Right renal cortex interstitium (tissue), 3 donors: ENCODE measurements at places on chromosomes 5 and 9. TPM values are rescaled to one million over a fixed set of nuclear protein-coding genes. Genes with fewer than 3 reads are reported as not detected.
A peak's percentile ranks its signal among the peaks of the same experiment; 100 is the strongest.

The DNAJB5 gene
- polyA plus RNA-seq = 10.3 TPM

The BSPRY gene
- 9.7 TPM for polyA plus RNA-seq

The TAF11L5 gene
- polyA plus RNA-seq = not detected

The ZDHHC11B gene
- 4.3 TPM for polyA plus RNA-seq

The UGT3A2 gene
- 10.2 TPM for polyA plus RNA-seq

The F2RL2 gene
- 0.44 TPM for polyA plus RNA-seq

The APBA1 gene
- polyA plus RNA-seq = 15.3 TPM

DNA sequence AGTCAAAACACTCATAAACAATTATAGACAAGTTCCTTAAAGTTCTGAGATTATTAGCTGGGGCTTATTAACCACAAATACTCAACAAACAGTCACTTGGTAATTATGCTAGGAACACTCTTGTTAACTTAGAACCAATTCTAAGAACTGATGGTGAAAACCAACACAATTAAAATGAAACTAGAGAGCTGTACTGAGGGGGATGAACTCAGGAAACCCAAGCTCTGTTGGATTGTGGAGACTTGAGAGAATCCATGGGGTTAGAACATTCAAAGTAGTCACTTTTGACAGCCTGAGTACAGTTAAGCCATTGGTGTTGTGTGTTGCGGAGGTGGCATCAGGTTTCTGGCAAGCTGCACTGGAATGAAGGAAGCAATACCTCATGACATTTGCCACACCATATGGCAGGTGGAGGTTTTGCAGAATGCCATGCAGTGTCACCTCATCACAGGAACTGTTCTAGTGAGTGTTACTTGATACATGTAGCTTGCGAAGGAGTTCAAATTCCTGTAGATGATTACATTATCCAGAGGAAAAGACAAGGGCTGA is 480.9 kb upstream of the CD180 start:
- DNase-seq = peak; percentile 24

GRCh38 chr5:101306391-101307137 is 403.5 kb upstream of the ST8SIA4 start:
- DNase-seq = no peak

GRCh38 chr5:67201897-67202549 is 5.4 kb upstream of the CD180 start:
- no peak for DNase-seq

GRCh38 chr5:36696059-36696673 is 89.8 kb downstream of the SLC1A3 start:
- no peak for DNase-seq

GRCh38 chr5:175444905-175445456 is 999 bp upstream of the DRD1 start:
- DNase-seq = no peak

GRCh38 chr9:17653947-17654465 is 75.1 kb downstream of the SH3GL2 start:
- DNase-seq = no peak

GRCh38 chr5:63135291-63135690 is 556.7 kb downstream of the LRRC70 start:
- DNase-seq = no peak

- no peak for DNase-seq
Measured at GRCh38 chr5:153896117-153896516, 142.6 kb downstream of the FAM114A2 start.

GRCh38 chr5:54792611-54793404 is 192.6 kb downstream of the ESM1 start:
- DNase-seq = no peak

DNA sequence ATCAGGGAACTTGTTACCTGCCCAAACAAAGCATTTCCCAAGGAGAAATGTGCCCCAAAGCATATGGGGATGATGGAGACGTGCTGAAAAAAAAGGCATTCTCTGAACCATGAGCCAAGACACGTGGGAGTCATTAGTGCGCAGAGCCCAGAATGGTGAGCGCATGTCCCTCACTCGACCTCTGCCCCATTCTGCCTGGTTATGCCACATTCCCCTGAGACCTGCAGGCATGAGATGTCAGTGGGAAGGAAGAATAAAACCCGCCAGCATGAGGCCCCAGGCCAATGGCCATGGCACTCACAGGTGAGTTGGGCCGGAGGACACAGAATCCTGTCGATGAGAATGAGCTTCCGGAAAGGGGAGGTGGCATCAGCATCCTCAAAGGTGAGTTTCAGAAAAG is 228.9 kb downstream of the CDK5RAP2 start:
- no peak for DNase-seq

DNA sequence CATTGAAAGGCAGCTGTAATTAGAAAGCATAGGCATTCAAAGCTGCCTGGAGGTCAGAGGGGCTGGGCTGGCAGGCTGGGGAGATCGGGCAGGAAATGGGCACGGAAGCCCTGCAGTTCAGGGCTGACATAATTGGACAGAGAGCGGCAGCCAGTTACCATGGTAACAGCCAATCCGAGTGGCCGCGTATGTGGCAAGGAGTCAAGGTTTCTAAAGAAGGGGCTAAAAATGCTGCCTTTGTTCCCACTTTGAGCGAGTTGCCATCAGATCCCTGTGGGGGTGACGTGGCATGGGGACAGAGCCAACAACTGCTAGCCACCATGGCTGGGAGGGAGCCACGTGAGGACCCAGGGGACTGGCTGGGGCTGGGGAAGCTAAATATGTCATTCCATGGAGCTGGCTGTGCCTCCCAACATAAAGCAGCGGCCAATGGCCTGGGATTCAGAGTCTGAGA is 44.7 kb upstream of the NDFIP1 start:
- DNase-seq = peak; percentile 46

DNA sequence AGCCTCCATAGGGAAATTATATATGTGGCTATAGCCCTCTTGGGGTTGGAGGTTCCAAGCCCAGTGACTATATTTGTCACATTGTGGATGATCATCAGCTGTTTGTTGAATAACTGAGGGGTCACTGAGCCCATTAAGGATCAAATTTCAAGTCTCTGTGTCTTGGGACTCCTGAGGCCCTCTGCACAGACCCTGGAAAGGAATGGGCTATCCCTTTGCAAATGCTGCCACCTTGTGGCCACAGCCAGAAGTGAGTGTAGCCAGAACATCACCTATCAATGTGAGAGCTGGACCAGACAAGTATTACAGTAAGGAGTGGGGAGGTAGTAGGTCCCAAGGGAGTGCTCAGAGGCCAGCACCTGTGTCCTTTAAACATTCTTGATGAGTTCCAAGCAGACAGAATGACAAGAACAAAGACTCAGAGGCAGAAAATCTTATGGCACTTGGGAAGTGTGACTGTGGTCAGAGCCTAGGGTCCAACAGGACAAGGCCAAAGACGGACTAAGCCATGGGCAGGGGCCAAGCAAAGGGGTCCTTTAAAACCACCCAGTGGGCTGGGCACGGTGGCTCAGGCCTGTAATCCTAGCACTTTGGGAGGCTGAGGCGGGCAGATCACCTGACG is 8.2 kb downstream of the RPP25L start:
- no peak for DNase-seq

DNA sequence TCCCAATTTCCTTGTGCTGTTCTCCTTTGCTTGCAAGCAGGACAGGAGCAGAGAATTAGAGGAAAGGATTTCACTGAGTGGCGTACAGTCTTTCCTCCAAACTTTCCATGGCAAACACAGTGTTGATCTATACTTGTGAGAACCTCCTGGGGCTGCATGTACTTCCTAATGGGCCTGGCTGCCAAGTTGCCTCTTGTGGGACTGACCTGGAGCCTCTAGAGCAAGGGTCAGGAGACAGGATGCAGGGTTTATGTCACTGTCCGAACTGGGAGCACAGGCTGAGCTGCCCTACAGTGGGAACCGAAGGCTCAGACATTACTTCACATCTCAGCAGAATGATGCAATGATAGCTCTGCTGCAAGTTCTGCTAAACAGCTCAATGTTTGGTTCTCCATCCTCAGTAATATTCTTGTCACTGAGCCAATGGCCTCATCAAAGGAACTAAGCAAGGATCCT is 102.3 kb downstream of the ENC1 start:
- no peak for DNase-seq

DNA sequence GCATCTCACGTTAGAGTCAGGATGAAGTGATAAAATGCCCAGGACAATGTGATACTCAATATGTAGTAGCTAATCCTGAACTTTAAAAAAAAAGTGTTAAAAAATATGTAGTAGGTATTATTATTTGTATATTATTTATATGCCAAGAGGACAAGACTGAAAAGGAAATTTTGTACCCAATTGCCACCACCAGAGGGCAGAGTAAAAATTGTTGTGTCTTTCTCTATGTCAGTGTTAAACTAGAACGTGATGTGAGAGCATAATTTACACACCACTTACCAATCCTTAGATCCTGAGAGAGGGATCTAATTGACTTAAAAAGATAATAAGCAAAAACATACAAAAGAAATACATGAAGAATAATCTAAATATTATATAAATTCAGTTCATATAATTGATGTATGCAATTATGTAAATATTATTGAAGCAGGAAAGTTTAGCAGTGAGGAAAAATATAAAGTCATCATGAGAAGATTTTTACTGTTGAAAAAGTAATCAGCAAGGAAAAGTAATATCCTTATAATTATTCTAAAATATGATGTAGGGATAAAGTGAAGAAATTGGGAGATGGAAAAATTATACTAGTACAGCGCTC is 288.9 kb downstream of the RAB3C start:
- DNase-seq = no peak

DNA sequence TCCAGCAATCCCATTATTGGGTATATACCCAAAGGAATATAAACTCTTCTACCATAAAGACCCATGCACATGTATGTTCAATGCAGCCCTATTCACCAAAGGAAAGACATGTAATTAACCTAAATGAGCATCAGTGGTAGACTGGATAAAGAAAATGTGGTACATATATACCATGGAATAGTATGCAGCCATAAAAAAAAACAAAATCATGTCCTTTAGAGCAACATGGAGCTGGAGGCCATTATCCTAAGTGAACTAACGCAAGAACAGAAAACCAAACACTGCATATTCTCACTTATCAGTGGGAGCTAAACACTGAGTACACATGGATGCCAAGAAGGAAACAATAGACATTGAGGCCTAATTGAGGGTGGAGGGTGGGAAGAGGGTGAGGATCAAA is 27.8 kb downstream of the DTWD2 start:
- no peak for DNase-seq

GRCh38 chr5:40367255-40367654 is 312.5 kb upstream of the PTGER4 start:
- no peak for DNase-seq

DNA sequence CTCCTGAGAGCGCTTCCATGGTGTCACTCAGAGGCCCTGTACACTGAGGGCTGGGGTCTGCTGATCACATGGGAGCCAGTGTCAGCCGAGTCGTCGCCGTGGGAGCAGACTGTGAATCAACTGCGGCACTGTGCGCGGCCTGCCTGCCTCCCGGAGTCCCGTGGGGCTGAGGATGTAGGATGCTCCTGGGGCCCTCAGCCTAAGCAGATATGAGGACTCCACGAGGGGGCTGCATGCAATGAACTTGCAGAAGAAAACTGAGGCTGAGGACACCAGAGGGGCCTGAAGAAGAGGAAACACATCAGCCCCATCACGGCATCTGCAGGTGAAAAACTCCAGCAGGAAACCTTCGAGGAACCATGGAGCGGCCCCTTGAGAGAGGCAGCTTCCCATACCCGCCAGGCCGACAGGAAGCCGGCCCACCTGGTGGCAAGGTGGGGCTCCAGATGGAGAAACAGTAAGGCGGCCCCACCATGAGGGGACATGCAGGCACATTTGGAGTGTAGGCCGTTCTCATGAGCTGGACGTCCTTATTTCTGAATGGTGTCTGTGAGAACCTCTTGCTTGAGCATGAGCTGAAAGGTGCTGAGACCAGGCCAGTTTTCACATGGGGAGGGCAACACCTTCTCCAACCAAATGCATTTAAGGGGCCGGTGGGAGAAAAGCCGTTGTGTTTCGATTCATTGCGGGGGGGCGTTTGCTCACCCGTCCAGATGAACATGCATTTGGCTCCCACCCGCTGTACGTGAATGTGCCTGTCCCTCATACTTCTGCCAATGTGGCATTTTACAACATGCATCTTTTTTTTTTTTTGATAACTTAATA is 35.2 kb upstream of the ADAMTS2 start:
- no peak for DNase-seq
